Left forelimb (tissue), 1 donor: ENCODE measurements at places on chromosomes 12 and 14.

GRCh38 chr12:8628731-8629130 is 16.1 kb upstream of the AICDA start:
- DNase-seq = no peak

DNA sequence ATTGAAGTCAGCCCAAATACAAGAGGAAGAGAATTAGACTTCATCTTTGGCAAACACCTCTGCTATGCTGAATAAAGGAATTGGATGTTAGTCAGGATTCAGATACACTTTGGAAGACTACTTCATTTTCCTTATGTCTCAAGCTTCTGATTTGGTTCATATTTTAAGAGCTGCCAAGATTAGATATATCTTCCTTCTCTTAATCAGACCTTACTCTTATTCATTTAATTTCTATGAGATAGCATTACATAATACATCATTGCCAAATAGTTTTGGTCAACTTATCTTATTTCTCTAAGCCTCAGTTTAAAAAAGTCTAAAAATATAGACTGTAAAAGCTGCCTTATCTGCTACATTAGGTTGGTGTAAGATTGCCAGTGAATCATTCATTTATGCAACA is 330.6 kb upstream of the NAV3 start:
- no peak for DNase-seq

DNA sequence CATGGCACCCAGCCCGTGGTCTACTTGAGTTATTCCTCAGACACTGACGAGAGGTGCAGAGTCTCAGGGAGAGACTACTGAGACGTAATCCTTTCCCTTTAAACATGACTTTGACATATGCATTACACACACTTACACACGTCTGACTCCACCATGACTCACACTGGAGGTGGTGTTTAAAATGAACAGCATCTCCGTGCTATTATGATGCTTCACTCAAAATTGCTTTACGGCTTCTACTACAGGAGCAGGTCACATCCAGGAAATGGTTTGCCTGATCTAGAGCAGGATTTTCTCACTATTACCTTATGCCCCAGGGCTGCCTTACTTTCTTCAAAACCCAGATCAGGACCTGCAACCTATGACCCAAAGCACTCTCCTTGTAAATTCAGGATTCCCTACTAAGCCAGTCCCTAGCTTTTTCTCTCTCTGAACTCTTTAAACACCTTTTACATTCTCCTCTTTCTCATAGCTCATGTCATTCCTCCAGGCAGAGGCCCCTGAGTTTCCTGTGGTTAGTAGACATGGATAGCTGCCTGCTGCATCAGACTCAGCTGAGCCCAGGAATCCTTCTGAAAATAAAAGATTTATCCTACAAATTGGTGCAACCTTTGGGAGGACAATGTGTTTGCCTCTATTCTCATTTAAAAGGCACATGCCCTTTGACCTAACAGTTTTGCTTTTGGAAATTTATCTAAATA is 31.2 kb downstream of the TMCC3 start:
- no peak for DNase-seq

DNA sequence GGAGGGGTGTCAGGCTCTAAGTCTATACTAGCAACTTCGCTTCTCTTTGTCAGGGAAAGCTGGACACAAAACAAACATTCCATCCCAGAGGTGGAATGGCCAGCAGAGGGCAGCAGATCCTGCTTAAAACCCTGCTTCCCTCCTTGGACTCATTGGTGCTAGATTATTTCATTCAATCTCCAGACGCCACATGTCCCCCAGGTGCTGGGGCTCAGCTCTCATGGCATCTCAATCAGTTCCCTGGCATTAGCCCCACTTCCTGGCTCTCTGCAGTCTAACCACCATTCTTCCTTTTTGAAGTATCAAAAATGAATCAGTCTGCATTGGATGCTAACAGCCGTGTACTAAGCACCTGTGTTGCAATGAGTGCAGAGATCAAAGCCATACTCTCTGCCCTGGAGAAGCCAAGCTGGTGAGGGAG is 8.1 kb upstream of the PPP1R1A start:
- DNase-seq = no peak

DNA sequence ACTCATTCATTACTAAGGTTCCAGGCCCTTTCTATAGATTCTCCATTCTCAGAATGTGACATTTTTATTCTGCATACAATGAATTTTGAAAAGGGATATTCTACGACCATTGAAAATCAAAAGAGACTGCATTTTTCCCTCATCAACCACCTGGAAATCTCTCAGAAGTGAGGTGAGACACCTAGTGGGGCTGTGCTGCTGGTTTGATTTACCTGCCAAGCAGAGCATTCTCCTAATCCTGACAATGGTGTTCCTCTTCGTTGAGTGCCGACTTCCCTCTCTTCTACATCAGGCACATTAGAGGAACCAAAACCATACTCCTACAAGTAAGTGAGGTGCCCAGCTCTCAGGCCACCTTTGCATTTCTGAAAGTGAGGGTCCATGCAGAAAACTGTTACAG is 14.9 kb downstream of the CKB start:
- DNase-seq = no peak

DNA sequence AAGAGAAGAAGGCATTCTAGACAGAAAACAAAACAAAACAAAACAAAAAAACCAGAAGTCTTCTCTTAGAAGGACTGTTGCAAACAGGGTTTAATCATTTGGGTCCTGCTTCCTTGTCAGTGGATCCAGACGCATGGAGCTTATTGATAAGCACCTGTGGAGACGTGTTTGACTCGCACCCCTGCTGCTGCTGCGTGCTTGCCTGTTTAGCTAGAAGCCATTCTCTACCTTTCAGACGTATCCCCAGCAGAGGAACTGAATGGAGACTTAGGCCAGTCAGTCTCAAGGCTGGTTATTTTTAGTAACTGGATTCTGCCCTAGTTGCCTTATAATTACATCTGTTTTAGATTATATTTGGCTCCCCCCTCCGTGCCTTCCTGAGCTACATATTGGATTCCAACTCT is 186.1 kb upstream of the EEA1 start:
- DNase-seq = no peak

GRCh38 chr14:89388853-89389252 is 28.2 kb downstream of the FOXN3 start:
- DNase-seq = no peak

DNA sequence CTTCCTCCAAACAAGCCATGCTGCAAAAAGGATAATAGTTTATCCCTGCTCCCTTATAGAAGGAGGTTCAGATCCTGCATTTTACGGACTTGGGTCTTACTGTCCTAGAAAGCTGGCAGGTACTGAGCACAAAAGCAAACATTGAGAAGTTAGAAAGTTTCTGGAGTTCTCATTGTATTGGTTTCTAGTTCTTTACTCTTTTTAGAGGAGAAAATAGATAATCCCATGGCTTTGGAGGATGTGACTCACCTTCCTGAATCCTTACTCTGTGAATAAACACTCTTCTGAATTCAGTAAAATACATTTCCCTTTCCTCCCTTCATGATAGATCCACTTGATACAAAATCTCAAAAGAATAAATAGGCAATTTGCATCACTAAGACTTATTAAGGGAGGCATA is 188.9 kb downstream of the NPAS3 start:
- DNase-seq = no peak

DNA sequence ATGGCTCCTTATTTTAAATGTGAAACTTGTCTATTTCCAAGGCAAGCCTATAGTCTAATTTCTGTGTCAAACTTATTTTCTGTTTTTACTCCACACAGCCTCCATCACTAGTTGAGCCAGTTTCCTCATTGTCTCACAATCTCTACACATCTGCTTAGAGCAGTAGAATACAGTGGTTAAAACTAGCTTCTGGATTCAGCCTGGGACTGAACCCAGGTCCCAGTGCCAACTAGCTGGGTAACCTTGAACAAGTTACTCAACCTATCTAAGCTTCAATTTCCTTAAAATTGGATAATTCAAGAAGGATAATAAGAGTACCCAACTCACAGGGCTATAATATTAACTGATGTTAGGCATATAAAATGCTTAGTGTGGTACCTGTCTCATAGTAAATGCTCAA is 304.7 kb upstream of the NPAS3 start:
- no peak for DNase-seq

DNA sequence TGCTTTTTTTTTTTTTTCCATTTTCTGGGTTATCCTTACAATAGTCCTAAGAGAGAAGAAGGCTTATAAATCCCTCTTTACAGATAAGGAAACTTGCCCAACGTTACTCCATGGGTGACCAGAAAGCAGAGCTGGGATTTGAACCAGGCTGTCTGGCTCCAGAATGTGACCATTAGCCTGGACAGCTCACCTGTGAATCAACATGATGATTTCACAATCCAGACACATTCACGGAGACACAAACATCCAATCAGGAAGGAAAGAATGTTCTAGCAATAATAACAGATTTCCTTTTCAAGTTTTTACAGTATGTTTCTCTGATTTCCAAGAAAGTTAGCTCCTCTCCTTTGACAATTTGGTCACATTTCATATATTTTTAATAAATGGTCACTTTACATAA is 118.3 kb downstream of the GALC start:
- DNase-seq = no peak

DNA sequence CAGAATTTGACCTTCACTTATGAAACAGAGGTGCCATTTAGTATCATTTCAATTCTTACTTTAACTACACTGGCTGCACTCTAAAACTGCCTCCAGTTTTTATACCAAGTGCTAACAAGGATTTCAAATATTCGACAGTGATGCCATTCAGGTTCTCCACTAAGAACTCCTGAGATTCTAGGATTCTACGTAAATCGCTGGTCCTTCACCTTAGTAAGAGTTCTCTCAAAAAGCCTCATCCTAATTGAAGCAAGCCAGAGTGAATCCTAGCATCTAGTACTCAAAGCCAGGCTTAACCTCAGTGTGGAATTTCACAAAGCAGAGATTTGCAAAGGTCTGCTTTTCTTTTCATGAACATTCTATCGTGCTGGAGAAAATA is 3.5 kb downstream of the SLC38A2 start:
- DNase-seq = no peak

GRCh38 chr14:73339206-73339605 is 101.9 kb downstream of the PAPLN start:
- no peak for DNase-seq

DNA sequence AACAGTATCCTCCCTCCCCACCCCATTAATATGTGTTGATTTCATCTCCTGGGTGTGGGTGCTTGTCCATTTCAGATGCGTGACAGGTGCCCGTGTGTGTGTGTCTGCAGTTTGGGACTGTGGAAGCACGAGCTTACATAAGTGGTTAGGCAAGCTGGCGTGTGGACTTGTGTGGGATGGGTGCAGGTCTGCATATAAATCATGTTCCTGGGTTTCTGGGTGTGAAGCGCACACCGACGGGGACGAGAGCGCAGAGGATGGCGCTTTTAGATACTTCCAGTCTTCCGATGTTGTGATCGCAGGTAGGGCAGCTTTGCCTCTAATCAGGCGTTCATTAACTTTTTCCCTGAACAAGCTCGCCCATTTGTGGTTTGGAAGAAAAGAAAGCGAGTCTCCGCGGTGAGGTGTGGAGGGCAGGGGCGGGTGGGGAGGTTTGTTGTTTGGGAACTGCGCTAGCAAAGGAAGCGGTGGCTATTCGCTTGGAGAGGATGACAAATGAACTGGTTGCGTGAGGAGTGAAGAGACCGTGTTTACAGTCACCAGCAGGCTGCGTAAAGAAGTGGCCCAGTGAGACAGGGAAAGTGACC is 865 bp downstream of the RGS6 start:
- DNase-seq = no peak

DNA sequence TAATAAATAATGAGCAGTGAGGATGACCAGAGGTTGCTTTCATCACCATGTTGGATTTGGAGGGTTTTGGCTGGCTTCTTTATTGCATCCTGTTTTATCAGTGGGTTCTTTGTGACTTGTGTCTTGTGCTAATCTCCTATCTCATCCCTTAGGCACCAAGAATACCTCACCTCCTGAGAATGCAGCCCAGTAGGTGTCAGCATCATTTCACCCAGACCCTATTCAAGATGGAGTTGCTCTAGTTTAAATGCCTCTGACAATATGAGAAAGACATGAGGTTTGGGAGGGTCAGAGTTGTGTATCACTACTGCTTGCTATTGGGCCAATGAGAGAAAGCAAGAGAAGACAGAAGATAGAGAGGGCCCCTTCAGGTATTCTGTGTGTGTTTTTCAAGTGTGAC is 592.2 kb downstream of the ETNK1 start:
- DNase-seq = no peak

DNA sequence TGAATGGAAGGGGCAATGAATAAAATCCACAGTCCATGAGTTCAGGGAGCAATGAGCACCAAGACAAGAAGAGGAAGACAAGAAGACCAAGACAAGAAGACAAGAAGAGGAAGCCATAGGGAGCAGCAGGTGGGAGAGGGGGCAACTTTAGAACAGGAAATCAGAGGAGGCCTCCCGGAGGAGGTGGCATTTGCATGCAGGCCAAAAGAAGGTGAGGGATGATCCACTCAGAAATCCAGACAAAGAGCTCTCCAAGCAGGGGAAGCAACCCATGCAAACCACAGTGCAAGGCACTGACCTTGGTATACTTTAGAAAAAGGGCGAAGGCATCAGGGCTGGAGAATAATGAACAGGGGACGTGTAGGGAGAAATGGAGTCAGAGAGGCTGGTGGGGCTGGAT is 58.6 kb downstream of the SCARB1 start:
- no peak for DNase-seq

- DNase-seq = no peak
Observed at GRCh38 chr14:50363714-50364111, 33.0 kb downstream of the CDKL1 start.

GRCh38 chr12:117528538-117528937 is 167.1 kb upstream of the NOS1 start:
- DNase-seq = no peak

DNA sequence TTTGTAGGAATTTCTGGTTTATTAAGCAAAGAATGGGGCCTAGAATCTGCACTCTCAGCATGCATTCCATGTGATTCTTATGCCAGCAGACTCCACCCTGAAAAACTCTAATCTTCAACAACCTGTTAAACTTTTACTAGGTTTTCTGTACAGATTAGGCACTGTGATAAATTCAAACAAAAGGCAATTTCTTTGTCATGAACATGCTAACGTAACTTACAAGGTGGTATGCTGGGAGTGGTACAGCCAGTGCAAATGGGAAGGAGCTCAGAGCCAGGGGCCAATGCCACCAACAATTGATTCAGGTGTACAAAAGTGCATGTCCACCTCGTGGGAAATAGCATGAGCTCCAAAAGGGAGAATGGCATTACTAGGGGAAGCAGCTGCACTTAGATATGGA is 83.0 kb downstream of the PPFIBP1 start:
- DNase-seq = no peak

GRCh38 chr14:97013878-97014277 is 216.7 kb downstream of the VRK1 start:
- no peak for DNase-seq

DNA sequence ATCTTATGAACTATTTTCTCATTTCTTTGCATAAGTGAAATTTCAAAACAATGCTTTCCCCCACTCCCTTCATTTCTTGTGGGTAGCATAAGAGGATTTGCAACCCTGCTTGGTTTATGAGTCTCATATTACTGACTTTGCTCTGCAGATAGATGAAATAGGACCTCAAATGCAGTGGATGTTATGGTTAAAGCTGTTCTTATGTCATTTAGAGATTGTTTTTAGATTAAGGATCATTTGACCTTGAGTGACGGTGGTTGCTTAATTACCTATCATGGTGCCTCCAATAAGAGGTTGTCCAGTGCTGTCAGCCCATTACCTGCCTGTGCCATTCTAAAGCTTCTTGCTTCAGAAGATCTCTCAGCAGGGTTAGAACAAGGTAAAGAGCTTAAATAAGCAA is 351.4 kb upstream of the ATP2B1 start:
- DNase-seq = no peak
